ENCODE measurements at places on chromosomes 2 and 18.

DNA sequence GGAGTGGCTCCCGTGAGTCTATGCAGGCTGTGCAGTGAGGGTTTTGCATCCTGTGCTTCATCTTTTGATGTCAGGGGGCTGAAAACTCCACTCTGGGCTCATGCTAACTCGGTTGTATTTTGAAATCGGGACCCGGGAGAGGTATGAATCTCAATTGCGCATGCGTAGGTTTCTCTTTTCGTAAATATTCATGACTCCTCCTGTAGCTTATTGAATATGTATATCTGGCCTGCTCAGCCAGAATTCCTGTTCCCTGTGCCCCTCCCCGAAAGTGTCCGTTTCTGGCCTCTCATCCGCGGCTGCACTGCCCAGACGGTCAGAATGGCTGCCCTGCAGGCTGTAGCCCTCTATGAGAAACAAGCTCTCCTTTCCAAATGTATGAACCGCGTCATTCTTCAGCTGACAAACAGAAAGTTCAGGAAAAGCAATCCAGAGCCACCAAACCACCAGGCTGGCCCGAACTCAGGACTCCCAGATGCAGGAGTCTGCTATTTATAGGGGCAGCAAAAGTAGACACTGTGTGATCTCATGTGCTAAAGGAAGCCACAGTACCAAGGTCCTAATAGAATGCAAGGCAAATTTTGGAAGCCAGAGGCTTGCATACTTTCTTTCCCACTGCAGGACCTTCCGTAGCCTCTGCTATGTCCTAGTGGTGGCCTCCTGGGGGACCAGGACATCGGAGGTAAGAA is 41.7 kb downstream of the AKAIN1 start:
- DNase-seq = no peak

DNA sequence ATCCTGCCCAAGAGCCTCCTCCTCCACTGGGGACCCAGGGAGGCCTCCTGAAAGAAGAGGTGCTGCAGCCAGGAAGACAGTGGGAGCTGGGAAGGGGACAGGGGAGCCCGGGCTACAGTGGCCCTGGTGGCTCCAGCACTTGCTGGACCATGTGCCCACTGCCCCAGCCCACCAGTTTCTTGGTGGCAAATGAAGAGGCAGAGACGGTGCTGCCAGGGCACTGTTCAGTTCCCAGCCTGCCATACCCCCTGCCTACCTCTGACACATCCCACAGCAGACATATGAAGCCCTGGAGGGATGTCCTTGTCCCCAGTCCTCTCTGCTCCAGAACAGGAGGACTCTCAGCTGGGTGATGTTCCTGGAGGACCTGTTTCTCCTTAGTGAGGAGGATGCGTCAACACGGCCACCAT is 3.7 kb downstream of the RAMP1 start:
- no peak for DNase-seq

GRCh38 chr2:8395718-8396117 is 286.1 kb upstream of the ID2 start:
- no peak for DNase-seq

GRCh38 chr2:88053296-88053695 is 2.3 kb downstream of the KRCC1 start:
- DNase-seq = peak; percentile 3

DNA sequence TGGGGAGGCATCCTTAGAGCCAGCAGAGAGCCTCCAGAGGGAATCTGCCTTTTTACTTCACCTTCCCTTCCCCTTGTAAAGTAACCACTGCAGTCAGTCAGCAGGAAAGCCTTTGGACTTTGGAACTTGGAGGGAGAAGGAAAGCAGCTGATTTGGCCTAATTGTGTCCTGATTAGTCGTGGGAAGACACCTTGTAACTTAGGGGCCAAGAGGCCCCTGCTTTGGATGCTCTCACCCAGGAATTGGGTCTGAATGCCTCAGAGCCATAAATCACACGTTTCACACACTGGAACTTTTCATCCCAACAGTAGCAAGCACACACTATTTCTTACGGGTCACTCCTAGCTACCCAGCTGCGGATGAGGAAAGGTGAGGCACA is 81.0 kb upstream of the PPM1B start:
- no peak for DNase-seq

- DNase-seq = peak; percentile 67
Observed at GRCh38 chr2:182522405-182522896, 95.6 kb upstream of the PDE1A start.

DNA sequence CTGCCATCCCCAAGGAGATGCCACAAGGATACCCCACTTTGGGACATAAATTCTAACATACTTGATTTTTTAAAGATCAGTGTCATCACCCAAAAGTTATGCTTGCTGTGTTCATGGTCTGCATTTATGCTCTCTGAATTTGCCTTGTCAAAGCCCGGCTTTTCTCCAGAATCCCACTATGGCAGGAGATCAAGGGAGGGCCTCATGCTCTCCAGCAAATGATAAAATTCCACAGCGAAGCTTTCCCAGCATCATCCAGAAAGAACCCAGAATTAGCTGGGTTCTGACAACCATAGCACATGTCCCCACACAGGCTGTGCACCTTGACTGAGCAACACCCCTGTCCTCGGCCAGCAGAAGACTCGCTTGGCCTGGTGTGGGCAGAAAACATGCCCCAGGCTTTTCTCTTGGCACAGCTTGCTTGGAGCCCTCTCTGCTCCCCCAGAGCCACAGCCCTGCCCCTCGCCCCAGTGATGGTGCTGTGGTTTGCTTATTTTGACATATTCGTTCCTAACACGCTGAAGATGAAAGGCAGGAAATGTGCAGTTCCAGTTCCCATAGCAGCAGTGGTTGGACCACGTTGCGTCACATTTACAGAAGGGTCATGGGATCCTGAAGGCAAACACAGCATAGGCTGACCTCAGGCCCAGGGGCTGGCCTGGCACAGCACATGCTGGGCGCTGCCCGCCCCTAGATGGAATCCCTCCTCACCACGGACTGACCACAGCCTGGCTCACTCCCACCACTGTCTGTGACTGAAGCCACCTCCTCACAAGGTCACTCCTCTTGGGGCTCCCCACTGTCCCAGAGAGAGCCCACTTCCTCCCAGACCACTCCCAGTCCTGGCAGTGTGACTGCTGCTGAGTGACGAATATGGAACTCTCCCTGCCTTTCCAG is 14.1 kb upstream of the CHRNA1 start:
- DNase-seq = peak; percentile 98

- DNase-seq = peak; percentile 81
Observed at GRCh38 chr2:69163109-69163508, 150.1 kb downstream of the ANTXR1 start.

All from EL (cell line).